ENCODE measurements at places on chromosomes 4 and X. TPM values are rescaled to one million over a fixed set of nuclear protein-coding genes. Genes with fewer than 3 reads are reported as not detected.

Gene XG
- under 0.01 TPM for total RNA-seq

Gene LNX1
- 0.36 TPM for total RNA-seq

Gene IBSP
- not detected for total RNA-seq

Gene GPAT3
- total RNA-seq, result 5.3 TPM

- peak; percentile 11 for DNase-seq
These were observed 30.2 kb upstream of the NKX6-1 start for GRCh38 chr4:84529169-84529751.

DNA sequence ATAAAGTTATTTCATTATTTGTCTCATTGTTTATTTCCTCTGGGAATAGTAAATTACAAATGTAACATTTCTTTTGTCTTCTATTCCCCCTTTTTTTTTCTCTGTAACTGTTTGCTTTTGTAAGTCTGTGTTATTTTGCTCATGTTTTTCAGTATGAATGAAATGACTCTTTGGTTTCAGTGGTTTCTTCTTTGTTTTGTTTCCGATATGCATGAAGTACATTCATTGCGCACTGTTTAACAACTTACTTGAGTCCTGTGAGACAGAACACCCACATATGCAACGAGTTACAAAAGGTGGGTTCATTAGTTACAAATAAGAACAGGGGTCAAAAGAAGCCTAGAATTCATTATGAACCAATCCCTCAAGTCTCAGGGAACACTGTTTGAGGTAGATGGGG lies 175.0 kb upstream of the UGT8 start:
- DNase-seq, result no peak

- no peak for DNase-seq
These were observed 14.4 kb upstream of the ENAM start for GRCh38 chr4:70614184-70614555.

GRCh38 chr4:150261571-150261970 lies 183.3 kb downstream of the DCLK2 start:
- DNase-seq, result no peak

DNA sequence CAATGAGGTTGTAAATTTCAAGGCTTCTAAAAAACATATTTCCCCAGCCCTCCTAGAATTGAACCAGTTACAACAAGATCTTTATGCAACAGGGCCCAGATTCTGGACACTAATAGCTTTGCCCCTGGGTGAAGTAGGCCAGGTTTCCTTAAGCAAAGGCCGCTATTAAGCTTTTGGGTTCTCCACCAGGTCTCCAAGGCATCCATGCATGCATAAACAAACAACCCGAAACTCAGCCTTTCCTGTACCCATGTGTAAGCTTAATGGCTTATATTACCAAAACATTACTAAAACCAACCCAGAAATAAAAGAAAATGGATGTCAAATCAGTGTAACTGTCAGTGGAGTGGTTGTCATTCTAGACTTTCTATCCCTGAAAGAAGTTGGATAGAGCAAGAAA lies 137.1 kb downstream of the ARHGAP6 start:
- DNase-seq, result no peak

DNA sequence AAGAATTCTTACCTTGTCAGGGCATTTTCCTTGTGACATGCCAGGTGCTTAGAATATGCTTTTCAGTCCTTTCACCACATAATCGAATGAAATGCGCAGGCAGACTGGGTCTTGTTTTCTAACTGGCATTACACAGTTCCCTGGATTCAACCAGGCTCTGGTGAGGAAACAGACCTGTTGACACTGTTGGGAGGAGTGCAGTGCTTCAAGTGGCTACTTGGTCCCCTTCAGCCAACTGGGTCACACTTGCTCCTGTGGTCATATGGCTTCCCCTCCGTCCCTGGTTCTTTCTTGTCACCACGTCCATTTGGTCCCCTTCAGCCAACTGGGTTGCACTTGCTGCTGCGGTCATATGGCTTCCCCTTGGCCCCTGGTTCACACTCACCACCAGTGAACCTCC lies 9.7 kb downstream of the SMIM20 start:
- no peak for DNase-seq
